ENCODE measurements at places on chromosomes 12 and 14.

- no peak for DNase-seq
Observed at GRCh38 chr12:66359300-66359699, 57.0 kb downstream of the HELB start.

- DNase-seq = no peak
Observed at GRCh38 chr12:17214929-17215328, 609.0 kb upstream of the LMO3 start.

DNA sequence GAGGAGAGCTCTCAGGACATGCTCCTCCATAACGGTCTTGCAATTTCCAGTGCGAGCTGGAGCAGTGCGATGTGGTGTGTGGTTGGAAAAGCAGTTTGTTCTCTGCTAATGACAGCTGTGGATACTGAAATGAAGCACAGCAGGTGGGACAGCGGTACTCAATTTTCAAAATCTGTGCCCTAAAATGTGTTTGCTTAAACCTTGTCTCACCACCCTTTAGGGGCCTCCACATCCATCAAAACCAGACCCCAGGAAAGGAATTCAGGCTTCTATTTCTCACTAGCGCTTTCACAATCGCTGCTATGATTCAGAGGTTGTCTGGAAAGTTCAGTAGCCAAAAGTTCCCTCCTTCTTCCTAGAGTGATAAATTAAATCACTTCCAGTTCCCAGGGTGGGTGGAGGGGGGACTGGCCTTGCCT lies 440.8 kb downstream of the EGLN3 start:
- no peak for DNase-seq

DNA sequence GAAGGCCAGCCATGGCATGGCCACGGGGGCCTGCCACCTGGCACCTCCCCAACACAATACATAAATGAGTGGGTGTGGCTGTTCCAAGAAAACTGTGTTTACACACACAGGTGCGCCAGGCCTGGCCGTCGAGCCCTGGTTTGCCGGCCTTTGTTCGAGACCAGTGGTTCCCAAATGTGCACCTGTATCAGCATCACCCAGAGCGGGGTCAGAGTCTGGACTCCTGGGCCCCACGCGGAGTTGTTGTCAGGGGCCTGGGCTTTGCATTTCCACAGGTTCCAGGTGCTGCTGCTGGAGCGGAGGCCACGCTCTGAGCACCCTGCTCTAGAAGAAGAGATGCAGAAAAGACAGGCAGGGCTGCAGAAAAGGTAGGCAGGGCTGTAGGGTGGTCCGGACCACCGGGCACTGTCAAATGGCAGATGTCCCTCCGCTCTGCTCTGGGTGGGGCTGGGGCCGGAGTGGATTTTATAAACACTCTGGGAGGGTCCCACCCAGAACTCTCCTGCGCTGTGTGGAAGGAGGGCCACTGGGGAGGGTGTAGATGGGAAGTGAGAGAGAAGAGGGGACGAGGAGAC lies 4.2 kb upstream of the ASPG start:
- no peak for DNase-seq

GRCh38 chr12:119589097-119589496 lies 4.5 kb upstream of the TMEM233 start:
- no peak for DNase-seq

DNA sequence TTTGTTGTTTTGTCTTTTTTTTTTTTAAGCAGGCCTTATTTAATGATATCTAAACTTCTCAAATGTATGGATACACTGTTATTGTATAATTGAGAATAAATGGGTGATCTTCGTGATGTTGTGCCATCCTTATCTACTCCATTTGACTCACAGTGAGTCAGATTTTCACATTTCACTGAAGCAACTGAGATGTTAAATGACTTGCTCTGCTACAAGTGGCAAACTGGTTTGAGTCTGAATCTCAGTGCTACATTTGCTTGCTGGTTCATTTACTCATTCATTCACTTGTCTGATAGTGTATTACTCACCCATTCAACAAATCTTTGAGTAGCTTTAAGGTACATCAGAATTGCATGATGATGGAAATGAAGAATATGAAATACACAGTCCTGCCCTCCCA lies 2.6 kb downstream of the KIAA0586 start:
- no peak for DNase-seq

DNA sequence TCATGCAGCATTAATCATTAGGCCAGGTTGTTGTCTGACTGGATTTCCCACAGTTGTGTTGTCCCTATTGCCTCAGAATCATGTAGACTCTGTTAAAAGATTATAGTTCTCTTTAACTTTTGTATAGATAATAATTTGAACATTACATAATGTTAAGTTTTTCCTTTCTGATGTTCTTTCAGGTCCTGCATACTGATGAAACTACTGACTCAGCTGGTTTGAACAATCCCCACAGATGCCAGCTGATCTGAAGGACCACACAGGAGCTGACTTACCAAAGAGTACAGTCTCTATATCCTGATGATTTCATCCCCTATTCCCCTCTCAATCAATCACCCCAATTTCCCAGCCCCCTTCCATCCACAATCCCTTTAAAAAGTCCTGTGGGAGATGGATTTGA lies 341.2 kb upstream of the MGAT4C start:
- DNase-seq = no peak

- DNase-seq = no peak
Observed at GRCh38 chr12:6234906-6235305, 34.7 kb downstream of the CD9 start.

GRCh38 chr12:94141892-94142291 lies 6.5 kb upstream of the PLXNC1 start:
- no peak for DNase-seq

DNA sequence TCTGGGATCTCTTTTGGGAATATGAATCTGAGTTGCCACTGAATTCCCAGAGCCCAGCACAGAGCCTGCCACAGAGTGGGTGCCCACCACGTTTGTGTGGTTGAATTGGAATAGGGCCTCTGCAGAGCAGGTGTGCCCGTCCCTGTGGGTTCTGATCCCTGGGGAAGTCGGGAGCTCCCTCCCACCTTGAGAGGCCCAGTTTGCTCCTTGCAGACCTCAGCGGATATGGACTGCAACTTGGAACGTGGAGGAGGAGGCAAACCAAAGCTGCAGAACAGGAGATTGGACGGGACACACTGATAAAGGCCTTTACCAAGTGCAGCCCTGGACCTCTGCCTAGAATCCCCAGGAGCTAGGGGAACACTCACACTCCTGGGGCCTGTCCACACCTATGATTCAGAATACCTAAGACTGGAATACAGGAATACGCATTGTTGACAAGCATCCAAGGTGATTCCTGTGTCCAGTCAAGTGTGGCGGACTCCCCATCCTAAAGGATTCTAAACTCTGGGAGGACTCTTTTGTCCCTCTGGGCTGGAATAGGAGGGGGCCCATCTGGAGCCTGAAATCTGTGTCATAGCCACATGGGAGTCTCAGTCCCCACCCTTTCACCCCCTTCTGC lies 2.4 kb downstream of the KRT76 start:
- DNase-seq = no peak

DNA sequence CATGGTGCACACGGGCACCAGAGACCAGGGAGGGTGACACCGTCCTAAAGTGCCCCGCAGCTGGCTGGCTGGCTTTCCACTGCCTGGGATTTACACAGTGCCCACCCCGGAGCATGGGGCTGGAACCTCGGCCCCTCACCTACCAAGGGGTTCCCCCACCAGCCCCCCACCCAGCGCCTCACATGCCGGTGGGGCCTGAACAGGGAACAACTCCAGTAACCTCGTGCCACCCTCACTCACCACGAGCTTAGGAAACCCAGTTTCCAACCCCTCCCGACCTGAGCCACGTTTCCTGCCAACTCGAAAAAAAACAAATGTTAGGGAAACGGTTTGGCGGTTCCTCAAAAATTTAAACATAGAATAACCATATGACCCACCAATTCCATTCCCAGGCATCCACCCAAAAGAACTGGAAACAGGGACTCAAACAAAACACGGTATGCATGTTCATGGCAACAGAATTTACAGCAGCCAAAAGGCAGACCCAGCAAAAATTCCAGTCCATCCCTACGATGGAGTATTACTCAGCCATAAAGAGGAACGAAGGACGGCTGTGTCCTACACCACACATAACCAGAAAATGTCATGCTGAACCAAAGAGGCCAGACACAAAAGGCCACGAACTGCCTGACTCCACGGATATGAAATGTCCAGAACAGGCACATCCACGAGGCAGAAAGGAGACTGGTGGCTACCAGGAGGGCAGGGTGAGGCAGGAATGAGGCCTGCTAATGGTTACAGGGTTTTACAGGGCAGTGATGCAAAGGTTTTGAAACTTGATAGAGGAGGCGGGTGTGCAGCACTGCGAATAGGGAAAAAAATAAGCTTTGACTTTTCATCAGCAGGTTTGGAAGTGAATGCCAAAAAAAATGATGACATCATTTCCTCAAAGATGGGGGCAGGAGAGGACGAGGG lies 68.9 kb downstream of the NCOR2 start:
- no peak for DNase-seq

DNA sequence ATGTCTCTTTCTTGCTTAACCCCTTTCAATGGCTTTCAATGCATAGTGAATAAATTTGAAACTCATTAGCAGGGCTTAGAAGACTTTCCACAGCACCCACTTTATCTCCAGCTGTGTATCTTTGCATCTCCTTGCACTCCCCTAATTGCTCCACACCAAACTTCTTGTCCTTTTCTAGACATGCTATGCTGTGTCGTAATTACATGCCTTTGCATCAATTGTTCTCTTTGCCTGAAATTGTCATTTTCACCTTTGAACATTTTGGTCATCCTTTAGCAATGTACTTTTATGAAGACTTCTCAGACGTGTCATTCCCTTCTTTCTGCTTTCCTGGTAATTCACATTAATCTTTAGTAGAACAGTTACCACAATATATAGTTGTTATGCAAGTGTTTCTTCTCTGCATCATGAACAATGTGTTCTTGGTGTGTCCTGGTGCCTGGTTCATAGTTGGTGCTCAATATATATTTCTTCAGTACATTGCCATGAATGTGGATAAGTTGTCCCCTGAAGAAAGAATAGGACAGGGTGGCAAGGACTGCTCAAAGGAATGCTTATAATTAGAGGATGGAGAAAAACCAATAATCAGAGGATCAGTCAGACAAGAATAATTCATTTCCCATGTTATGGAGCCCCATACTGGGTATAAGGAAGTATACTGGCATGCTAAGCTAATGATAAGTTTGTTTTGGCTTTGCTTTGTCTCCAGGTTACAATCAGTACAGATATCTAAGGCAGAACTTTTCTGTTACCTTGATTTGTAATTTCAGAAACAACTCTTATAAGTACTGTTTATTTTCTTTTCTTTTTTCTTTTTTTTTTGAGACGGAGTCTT lies 27.2 kb downstream of the ARF6 start:
- DNase-seq = no peak

DNA sequence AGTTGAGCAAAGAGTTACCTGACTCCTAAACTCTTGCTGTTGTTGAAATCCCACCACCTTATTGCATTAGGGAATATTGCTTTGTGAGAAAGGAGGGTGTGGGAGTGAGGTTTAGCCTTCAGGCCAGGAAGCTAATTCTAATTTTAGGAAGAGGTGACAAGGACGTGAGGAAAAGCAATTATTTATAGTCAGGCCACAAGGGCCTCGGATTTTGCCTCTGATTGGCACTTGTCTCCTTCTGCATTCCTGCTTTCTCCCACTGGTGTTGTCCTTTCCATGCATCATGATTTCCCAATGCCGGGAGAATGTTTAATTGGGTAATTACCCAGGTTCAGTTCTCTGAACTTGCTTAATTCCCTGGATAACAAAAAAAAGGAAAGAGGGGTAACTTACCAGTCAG lies 37.9 kb upstream of the SLC38A2 start:
- no peak for DNase-seq

- no peak for DNase-seq
Observed at GRCh38 chr14:74601982-74602381, 10.1 kb downstream of the LTBP2 start.

- DNase-seq = peak; percentile 48
Observed at GRCh38 chr14:22319526-22320361, 269.3 kb downstream of the DAD1 start.

DNA sequence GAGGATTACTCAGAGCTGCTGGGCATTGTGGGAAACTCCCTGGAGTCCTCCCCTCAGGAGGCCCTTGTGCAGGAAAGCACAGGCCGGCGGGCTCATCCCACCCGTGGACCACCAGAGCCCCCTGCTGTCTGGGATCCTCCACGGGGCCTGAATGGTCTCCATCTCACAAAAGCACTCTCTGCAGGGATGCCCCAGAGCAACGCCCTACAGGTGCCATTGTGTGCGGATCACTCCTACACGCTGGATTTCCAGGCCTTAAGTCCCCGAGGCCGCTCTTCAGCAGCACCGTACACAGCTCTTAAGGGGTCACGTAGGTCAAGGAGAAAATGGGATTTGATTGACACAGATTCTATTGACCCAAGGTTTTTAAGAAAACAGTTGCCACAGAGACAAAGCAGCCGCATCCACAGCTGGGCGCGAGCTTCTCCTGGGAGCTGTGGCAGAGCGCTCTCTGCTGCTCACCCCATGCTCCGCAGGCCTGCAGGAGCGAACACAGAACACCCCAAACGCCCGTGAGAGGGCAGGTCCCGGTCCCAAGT lies 36.7 kb upstream of the RIMBP2 start:
- no peak for DNase-seq

DNA sequence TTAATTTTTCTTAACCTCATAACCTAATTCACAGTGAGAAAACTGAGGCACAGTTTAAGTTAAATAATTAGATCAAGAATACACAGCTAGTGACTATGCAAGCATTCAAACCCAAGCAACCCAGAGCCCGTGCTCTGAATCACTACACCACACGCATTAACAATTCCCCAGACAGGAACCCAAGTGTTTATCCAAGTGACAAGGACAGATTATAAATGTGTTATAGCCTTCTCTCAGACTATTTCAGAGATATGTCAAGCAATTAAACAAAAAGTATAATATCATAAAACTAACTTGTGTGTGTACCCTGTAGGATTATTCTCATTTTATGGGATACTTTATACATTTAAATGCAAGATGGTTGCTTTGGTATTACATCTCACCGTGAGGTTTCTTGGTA lies 43.8 kb downstream of the MED13L start:
- no peak for DNase-seq

- no peak for DNase-seq
Observed at GRCh38 chr12:111645433-111645832, 40.3 kb downstream of the BRAP start.

DNA sequence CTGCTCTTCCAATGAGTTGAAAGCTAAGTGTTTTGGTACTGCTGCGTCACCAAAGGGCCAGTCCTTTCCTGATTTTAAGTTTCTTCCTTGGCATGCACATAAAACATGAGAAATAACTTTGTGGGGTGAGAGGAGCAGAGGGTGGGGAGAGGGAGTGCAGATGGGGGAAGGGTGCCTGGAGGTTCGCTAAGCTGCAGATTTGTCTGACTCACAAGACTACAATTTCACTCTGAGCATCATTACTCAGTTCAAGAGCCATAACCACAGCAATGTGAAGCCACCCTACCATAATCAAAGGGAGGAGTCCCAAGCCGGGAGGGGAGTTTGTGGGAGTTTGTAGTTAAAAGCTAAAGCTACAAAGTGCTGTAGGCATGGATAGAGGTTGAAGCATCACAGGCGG lies 136.1 kb downstream of the ANO2 start:
- no peak for DNase-seq

DNA sequence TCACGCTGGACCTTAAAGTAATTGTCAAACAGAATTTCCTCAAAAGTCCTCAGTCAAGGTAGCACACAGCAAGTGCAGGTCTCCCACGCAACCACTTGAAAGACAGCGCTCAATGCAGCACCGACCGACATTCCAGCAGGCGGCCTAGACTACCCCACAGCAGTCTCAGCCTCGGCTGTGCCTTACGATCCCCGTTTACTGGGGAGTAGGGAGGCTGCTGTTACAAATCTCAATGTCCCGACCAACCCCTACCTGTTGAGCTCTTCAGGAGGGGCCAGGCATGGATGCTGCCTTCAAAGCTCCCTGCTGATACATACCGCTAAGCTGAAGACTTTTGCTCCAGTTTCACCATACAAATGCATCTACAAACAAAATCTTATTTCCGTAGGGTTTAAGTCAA lies 21.8 kb downstream of the VPS37B start:
- no peak for DNase-seq
